ENCODE measurements at places on chromosomes 7 and 10.

DNA sequence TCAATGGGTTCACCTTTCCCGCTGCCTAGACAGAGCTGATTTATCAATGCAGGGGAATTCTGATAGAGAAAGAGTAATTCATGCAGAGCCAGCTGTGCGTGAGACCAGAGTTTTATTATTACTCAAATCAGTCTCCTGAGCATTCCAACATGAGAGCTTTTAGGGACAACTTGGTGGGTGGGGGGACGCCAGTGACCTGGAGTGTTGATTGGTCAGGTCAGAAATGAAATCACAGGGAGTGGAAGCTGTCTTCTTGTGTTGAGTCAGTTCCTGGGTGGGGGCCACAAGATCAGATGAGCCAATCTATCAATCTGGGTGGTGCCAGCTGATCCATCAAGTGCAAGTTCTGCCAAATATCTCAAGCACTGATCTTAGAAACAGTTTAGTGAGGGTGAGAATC, 99.0 kb upstream of the CAV2 start:
- no peak for DNase-seq

DNA sequence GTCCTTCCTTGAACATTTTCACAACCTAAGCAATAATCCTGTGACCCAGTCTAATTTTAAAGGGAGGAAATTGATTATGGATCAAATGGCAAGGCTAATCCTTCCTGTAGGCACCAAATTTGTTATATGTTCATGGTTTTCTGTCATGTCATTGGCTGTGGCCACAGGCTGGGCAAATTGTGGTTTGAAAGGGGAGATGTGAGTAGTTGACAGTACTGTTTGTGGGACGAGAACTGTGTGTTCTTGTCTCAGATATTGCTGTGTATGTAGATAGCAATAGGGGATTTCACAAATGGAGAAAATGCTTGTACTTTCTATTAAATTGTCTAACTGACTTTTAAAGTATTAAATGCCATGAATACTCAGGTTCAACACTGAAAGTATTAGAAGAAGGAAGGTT, 8.1 kb upstream of the PRKG1 start:
- no peak for DNase-seq

DNA sequence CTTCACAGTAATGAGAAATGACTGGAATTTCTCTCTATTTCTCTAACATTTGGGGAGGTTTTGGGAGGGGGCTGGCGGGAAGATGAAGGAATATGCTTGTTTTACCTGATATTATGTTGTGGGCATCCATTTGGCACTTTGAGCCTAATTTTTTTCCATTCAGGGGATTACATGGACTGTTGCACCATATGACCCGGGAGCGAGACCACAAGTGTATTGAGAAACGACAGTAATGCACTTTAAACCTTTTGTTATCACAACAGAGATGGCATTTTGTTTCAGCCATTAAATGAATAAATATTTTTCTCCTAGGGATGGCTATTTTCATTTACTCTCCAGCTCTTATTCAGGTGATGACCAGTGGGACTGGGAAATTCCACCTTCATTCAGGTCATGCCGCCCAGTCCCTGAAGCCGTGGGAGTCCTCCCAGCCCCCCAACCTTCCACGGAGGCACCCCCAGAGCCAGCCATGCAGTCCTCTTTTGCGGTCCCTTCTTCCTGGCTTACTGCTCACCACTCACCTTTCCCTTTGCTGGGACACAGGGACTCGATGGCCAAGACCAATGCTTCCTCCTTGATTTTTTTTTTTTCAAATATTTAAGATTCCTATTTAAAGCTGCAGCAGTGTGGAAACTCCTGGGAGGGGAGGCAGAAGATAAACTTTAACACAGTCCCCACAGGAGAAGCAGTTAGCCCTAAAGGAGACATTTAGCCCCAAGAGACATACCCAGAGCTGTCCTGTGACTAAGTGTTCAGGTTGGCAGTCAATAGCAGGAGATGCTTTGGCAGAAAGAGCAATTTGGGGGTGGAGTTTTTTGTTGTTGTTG, 190.9 kb upstream of the YAE1 start:
- DNase-seq, result no peak

DNA sequence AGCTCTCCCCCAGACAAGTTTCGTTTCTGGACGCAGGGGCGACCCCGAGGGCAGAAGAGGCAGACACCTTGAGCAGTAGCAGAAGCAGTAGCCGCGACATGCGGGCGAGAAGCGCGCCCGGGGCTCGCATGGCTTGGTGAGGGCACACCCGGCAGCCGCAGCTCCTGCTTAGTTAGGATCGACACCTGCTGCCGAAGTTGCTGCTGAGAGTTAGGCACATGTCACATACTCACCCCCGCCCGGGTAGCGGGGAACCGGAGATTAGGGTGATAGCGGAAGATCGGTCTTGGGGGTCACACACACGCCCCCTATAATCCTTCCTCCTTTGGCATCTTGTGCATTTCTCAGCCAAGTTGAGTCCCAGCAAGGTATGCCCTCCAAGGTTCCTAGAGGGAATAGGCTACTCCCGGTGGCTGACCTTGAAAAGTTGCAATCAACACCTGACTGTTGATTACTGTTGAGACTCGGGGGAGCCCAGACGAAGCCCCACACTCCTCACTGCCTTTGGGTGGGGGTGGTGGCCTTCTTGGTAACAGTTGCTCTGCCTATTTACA, 668 bp downstream of the GPR37 start:
- DNase-seq, result no peak

GRCh38 chr7:54299426-54299825, 242.7 kb upstream of the VSTM2A start:
- no peak for DNase-seq

Measured in stimulated activated CD4-positive, alpha-beta T cell treated with anti-CD3 and anti-CD28 coated beads, Interleukin-1b, Interleukin-23, amount 100 ng/mL, for 24 hours (primary cell).